Panc1 (cell line): ENCODE measurements at places on chromosomes 13 and 19.

GRCh38 chr13:113962386-113962785 is 11.5 kb downstream of the C13orf46 start:
- DNase-seq: no peak

DNA sequence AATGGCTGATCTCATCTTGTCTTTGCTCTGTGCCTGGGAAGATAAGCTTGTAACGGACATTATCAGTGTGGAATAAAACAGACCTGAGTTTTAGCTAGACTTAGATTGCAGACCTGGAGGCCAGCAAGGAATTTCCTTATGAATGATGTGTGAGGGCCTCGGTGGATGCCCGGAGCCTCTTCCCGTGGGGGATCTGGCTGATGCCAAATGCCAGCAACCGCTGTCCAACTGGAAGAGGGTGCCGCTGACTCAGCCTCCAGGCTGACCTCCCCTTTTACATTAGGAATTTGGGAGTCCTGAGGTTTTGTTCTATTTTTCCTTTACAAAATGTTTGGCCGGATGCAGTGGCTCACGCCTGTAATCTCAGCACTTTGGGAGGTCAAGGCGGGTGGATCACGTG is 19.6 kb upstream of the LILRA2 start:
- no peak for DNase-seq

DNA sequence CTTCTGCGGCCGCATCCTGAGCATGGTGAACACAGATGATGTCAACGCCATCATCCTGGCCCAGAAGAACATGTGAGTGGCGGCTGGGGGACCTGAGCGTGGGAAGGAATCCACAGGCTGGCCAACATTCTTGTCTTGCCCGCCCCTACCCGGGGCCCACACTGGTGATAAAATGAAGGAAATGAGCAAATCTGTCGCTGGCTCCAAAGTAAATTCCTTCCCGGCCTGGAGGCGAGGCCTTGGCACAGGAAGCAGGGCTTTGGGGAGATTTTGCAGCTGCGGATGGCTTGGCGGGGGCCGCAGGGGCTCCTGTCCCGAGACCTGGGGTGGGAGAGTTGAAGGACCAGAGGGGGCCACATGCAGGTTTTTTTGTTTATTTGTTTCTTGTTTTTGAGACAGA is 4.4 kb downstream of the KXD1 start:
- DNase-seq: no peak

DNA sequence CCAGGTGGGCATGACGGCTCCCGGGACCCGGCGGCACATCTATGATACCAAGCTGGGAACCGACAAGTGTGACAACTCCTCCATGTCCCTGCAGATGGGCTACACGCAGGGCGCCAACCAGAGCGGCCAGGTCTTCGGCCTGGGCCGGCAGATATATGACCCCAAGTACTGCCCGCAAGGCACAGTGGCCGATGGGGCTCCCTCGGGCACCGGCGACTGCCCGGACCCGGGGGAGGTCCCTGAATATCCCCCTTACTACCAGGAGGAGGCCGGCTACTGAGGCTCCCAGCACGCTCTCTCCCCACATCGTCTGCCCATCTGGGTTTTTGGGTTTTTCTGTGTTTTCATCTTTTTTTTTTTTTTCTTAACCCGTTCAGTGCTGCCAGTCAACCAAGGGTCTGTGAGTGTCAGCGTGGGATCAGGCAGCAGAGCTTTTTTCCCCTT is 2.3 kb upstream of the ABCA7 start:
- no peak for DNase-seq

DNA sequence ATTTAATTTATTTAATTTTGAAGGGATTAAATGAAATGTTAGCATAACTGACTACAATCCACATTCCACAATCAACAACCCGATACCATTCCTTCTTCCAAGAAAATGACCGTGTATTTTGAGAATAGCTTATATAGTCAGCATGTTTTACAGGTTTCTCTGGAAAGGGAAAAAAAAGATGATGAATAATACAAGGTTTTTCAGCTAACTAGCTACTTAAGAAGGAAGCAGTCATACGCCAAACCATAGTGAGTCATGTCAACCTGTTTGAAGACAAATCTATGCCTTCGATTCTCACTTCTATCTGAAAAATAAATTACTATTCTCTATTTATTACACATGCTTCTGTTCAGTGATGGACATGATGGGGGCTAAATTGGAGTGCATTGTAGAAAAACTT is 258.6 kb downstream of the EFNB2 start:
- no peak for DNase-seq

GRCh38 chr13:105513448-105513847 is 1022.0 kb downstream of the EFNB2 start:
- no peak for DNase-seq

- no peak for DNase-seq
These were observed 8.9 kb downstream of the ISYNA1 start for GRCh38 chr19:18428787-18429674.

- no peak for DNase-seq
These were observed 23.5 kb upstream of the DCLK1 start for GRCh38 chr13:36154567-36155291.

GRCh38 chr13:102018716-102019115 is 383.1 kb downstream of the FGF14 start:
- DNase-seq: no peak

DNA sequence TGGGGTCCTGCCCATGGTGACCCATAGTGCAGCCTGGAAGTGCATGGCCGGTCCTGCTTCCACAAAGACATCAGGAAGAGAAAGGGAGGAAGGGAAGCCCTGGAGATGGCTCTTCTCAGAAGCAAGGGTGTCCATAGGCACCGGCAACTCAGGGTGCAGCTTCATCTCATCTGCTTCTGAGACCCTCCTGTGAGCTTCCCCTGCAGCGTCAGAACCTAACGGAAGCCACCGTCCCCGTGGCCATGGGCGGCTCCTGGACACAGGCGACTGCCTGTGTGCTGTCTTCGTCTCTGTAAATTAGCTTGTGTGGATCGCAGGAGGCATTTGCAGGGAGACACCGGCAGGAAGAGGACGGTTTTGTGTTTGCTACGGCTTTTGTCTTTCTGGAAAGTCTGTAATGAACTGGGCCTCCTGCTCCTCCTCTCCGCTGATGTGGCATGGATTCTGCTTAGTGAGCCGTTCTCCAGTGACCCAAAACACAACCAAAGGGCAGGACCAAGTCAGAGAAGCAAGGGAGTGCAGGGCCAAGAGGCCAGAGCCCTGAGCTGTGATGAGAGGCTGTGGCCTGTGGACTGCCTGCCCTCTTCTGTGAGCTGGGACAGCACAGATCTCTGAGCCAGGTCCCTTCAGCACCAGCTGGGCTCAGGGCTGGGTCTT is 2.5 kb downstream of the ATP4B start:
- no peak for DNase-seq

DNA sequence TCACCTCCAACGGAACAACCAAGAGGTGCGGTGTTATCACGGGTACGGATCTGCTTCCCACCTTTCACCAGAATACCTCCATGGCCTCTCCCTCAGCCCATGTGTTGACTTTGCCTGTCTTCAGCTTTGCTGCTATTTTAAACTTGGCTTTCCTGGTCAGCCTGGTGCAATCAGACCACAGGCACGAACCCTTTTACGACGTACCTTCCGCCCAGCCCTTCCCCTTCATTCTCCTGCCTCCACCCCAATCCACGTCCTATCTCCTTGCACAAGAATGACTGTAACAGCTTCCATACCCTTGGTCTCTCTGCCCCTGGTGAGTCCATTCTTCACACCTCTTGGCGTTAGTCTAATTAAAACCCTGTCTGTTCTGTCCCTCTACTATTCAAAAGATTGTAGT is 431.7 kb downstream of the EFNB2 start:
- DNase-seq: no peak

DNA sequence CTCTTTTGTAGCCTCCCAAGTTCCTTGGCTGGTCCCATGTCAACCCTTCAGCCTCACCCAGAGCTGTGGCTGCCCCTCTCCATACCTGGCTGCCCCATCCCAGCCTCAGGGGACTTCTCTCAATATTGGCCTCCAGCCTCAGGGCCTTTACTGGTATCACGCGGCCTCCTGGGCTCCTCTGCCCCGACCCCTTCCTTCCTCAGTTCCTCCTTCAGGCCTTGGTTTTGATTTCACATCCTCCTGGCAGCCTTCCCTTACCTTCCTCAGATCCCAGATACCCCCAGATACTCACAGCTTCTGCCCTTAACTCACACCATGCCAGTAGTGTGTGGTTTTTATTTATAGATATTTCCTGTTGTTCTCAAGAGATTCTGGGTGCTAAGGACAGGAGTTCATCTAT is 12.8 kb upstream of the SCN1B start:
- DNase-seq: no peak

DNA sequence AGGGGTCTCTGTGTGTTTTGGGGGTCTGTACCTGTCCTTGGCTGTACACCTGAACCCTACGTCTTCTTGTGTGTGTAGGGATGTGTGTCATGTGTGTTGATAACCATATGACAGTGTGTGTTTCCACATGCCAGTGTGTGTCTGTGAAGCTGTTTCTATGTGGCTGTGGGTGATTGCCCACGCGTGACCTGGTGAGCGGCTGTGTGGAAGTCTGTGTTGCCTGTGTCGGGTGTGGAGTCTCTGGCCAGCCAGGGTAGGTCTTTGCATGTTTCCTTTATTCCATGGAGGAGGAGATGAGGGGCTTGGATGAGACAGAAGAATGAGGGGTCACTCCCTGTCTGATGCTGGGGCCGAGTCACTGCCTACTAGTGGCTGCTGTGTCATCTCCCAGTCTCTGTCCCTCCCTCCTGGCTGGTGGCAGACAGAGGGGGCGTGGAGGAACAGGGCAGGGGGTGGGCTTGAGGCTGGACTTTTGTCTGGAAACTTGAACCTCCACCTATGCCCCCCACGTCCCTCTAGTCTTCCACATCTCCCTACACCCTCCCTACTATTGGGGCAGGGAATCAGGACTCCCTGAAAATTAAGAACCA is 2.8 kb upstream of the FOSB start:
- no peak for DNase-seq

DNA sequence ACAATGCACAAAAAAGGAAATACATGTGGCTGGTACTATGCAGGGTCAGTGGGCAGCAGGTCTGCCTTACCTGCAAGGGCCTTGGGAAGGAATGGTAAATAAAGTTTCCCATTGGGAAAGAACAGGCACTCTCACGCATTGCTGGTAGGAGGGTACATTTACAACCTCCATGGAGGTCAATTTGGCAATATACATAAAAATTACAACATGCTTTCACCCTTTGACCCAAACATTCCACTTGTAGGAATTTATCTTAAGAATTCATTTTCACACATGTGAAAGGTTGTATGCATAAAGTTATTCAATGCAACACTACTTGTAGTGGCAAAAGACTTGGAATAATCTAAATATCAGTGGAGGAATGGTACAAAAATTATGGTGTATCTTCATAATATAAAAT is 216.4 kb downstream of the DLEU7 start:
- DNase-seq: no peak
